ENCODE measurements at places on chromosomes 2 and 18. TPM values are rescaled to one million over a fixed set of nuclear protein-coding genes. Genes with fewer than 3 reads are reported as not detected.

- no peak for DNase-seq
These were observed 99.4 kb upstream of the ARL5A start for GRCh38 chr2:151927501-151928221.

The KCNIP3 gene
- total RNA-seq: 37.1 TPM

DNA sequence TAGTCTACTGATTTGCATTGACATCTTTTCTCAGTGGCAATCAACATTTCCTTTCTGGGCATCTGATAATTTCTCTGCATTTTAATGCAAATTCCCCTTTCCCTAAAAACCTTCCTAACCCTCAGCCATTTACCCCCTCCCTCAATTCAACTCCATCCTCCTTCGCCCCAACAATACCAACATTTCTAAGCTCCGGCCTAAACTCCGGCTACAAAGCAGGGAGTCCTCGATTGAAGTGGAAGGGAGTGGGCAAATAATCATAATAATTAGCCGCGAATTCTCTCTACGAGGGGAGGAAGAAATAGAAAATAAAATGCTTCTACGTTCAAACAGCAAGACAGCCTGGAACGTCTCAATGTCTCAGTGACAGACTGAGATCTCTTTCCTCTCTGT lies 4.6 kb downstream of the BCL11A start:
- no peak for DNase-seq

- DNase-seq: no peak
These were observed 10.3 kb upstream of the HOXD1 start for GRCh38 chr2:176178038-176178756.

- no peak for DNase-seq
These were observed 51.6 kb downstream of the LDAH start for GRCh38 chr2:20771299-20771698.

The PPP4R1 gene
- total RNA-seq: 117 TPM

- no peak for DNase-seq
These were observed 646.7 kb upstream of the ZNF804A start for GRCh38 chr2:183951630-183952029.

DNA sequence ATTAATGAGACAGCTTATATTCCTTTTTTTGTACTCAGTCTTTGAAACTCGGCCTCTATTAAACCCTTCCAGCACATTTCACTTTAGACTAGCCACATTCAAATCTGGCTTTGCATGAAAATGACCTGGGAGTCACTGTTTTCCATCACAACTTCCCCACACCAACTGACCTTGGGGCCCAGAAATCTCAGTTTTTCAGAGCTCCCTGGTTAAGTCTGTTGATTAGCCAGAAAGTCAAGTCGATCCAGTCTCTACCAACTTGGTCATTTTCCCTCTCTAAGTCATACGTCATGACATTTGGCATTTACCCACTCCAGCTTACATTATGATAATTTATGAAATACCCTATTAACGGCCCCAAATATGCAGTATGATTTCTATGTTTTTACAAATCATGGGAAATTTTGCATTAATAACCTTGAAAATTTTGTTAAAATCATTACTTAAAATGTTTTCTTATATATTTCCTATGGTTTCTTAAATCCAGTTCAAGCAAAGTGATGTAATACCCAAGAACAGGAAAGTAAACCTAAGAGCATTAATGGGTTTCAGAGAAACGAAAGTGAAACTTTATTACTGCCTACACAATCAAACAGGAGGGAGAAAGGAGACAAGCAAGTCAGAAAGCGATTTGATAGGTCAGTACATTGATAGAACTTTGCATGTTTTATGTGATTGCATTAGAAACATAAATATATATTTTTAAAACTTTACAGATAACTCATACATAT lies 77.1 kb downstream of the SPATS2L start:
- no peak for DNase-seq

DNA sequence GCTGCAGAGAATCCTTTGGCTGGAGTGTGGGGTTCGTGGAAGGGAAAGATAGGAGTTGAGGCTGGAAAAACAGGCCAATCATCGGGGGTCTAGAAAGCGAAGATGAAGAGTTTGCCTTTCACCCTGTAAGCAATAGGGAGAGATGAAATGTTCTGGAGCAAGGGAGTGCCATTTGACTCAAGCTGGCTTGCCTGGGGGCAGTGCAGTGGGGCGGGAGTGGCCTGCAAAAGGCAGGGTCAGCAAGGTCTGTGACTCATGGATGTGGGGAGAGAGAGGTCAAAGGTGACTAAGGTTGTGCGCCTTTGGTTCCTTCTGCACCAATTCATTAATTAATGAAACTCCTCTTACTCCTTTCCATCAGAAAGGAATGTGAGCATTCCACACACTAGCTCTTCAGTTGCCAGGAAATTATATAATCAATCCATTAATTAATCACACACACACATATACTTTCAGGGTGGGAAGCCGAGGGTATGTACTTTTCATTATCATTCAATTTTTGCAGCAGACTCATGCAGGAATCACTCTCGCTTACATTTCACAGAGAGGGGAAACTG lies 227.6 kb downstream of the MYCN start:
- DNase-seq: no peak

- DNase-seq: no peak
These were observed 59.4 kb downstream of the AGAP1 start for GRCh38 chr2:235553291-235553690.

DNA sequence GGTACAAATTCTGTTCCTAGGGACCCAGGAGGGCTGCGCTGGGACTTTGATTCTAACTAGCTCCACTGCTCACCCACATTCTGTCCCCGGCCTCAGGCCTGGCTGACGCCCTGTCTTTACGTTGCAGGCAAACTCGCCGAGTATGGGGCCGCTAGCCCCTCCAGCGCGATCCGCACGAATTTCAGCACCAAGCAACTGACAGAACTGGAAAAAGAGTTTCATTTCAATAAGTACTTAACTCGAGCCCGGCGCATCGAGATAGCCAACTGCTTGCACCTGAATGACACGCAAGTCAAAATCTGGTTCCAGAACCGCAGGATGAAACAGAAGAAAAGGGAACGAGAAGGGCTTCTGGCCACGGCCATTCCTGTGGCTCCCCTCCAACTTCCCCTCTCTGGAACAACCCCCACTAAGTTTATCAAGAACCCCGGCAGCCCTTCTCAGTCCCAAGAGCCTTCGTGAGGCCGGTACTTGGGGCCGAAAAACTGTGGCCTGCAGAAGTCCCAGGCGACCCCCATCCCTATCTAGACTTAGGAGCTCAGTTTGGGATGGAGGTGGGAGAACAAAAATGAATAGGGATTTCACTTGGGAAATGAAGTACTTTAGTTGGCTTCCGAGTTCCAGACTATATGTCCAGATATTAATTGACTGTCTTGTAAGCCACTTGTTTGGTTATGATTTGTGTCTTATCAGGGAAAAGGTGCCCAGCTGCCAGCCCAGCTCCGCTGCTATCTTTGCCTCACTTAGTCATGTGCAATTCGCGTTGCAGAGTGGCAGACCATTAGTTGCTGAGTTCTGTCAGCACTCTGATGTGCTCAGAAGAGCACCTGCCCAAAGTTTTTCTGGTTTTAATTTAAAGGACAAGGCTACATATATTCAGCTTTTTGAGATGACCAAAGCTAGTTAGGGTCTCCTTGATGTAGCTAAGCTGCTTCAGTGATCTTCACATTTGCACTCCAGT lies 1.5 kb downstream of the HOXD1 start:
- DNase-seq: no peak

The ONECUT2 gene
- total RNA-seq: 0.15 TPM

GRCh38 chr2:21155365-21156136 lies 31.8 kb downstream of the TDRD15 start:
- no peak for DNase-seq

The RALBP1 gene
- total RNA-seq: 46.6 TPM

DNA sequence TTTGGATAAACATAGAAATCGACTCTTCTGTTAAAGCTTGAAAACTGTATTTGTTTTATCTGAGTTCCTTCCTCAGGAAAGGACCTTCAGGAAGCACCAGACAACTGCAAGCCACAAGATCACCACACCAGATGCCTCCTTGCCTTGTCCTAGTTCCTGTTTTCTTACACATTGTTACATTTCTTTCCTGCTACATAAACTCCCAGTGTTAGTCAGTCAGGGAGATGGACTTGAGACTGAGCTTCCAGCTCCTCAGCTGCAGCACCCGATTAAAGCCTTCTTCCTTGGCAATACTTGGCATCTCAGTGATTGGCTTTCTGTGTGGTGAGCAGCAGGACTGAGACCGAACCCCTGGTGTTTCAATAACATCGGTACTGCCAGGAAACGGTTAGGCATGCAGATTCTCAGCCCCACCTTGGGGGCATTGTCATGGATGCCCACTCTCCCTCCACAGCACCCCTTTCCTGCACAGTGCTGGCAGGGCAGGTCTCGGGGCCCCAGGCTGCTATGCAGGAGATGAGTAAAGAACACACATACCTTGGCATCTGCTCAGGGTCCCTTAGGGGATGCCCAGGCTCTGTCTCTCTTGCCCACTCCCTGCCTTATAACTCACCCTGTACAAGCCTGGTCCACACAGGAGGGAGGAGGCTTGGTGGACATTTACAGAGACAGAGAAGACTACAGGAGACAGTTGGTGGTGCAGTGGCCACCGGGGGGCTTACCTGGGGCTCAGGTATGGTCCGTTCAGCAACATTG lies 32.6 kb downstream of the ANKMY1 start:
- no peak for DNase-seq

GRCh38 chr2:73175663-73176204 lies 26.6 kb upstream of the NOTO start:
- peak; percentile 88 for DNase-seq

The KRTCAP3 gene
- total RNA-seq: 9.2 TPM

DNA sequence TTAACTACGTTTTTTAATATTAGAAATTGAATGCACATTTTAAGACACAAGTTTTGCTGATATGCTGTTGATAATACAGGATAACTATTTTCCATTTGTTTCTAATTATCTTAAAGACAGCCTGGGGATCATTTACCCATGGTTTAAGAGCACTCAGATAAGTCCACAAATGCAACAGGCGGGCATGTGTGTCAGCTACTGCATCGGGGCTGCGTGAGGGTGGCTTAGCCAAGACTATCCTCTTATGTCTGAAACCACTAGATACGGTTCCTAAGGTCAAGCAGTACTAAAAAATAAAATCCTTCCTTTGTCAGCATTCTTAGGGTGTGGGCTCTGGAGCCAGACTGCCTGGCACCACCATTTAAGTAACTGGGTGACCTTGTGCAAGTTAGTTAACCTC lies 254.8 kb downstream of the SATB2 start:
- DNase-seq: no peak

GRCh38 chr18:60122339-60122738 lies 222.5 kb downstream of the PMAIP1 start:
- no peak for DNase-seq

The GBX2 gene
- not detected for total RNA-seq

DNA sequence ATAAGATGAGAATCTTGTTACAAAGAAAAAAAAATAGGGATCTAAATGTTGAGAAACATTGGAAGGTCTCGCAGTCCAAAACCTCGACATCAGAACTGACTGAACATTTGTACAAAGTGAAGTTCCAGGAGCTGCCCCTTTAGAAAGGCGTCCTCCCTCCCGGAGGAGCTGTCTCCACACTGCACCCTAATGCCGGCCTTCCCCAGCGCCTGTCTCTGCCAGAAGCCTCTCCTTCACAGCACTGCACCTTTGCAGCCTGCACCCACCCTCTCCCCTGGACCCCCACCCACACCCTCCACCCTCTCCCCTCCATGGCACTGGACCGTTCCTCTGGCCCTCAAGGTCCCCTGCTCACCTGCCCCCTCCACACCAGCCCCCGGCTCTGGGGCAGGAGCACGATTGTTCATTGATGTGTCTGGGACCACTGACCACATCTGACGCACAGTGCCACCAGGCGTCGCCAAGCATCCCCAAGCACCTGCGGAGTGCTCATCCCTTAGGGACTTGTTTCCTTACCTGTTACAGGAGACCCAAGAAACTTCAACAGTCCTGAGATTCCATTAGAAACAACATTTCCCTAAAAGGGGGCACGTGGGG lies 90.3 kb upstream of the SNTG2 start:
- DNase-seq: no peak

GRCh38 chr18:23694637-23695430 lies 5.6 kb downstream of the LAMA3 start:
- no peak for DNase-seq

- no peak for DNase-seq
These were observed 450.8 kb downstream of the DLGAP1 start for GRCh38 chr18:4004183-4004829.

- no peak for DNase-seq
These were observed 17.2 kb downstream of the NRXN1 start for GRCh38 chr2:51014759-51015158.

DNA sequence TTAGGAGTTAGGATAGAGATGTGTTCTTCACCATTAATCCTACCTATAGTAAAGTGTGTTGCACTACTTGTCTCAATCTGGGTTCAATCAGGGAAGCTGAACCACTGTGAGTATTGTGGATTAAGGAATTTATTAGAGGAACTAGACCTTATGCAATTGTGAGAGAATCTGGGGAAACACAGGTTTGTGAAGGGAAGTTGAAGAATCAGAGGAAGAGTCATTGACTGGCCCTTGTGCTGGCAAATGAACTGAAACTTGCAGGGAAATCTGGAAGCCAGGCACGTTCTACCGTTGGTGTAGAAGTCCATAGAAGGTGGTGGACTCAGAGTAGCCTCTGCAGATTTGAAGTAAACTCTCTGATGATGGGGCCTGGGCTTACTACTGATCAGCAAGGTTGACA lies 44.7 kb upstream of the HK2 start:
- DNase-seq: no peak

All from thyroid gland (tissue), 4 donors.